ENCODE measurements at places on chromosomes 2 and 18.

GRCh38 chr2:48065096-48065495, 158.8 kb upstream of the FBXO11 start:
- no peak for DNase-seq

DNA sequence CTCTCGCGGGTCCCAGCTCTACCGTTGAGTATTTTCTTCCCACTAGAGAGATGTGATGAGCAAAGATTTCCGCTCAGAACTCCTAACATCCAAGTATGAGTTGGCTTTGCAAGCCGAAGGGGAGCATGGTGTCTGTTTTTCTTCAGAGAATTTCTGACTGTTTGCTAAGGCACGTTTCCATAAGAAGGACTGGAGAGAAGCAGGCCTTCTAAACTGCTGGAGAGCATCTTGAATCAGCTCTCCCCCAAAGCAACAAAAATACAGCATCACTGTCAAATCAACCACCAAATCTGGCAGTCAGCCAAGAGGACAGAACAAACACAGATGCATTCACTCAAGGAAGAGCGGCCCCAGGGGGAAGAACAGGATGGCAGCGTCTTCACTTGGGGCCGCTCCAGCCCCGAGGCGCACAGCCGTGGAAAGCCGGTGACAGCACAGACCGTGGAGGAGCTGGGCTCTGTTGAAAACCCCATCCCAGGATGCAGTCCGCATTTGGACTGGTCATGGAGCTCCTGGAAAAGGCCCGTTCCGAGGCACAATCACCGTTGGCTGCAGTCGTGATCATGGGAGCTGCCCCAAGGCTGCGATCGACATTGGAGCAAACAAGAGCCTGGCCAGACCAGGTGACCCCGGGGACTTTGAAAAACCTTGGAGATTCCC, 101.4 kb downstream of the NFATC1 start:
- no peak for DNase-seq

DNA sequence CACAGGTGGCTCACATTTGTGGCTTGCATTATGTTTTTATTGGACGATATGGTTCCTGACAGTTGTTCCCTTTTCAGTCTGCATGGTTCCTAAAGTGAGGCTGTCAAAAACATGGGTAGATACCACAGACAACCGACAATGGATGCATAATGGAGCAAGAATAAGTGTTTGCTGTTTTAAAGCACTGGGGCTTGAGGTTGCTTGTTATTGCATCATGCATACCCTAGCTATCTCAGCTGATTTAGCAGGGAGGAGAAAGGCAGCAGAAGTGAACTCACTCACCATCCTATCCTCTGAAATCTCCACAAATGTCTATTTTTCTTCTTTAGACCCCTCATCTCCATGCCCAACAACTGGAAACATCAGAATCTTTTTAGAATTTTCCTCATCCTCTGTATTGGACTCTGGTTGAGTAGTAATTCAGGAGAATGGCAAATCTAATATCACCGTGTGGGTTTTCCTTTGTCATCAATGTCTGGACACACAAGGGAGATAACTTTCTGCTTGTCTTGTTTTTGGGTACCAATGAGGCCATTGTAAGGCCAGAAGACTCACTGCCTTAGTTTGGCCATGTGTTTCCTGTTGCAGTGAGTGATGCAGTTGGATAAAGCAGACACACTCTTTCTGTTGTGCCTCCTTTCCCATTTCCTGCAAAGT, 46.7 kb downstream of the FBXO48 start:
- DNase-seq = no peak

GRCh38 chr2:62032096-62032495, 126.6 kb downstream of the COMMD1 start:
- no peak for DNase-seq

DNA sequence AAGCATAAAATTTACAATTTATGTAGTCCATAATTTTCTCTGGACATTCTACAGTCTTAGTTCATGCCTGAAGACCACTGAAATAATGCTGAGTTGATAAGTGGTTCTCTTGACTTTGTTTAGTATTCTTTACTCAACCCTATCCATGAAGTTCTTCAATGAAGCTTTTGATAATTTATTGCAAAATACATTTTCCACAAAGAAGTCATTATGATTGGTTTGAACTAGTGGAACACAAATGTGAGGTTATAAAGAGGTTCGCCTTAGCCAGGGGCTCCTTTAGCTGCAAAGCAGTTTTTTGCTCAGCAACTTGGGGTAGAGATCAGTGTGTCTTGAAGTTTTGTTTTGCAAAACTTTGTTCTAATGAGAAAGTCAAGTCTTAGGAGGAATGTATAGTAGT, 5.9 kb downstream of the BCL2L11 start:
- no peak for DNase-seq

- no peak for DNase-seq
These were observed 200.6 kb upstream of the SMAD2 start for GRCh38 chr18:48131042-48131441.

- DNase-seq = no peak
These were observed 84.7 kb upstream of the TMEM200C start for GRCh38 chr18:5979971-5980457.

- no peak for DNase-seq
These were observed 23.3 kb downstream of the PELI1 start for GRCh38 chr2:64120928-64121327.

DNA sequence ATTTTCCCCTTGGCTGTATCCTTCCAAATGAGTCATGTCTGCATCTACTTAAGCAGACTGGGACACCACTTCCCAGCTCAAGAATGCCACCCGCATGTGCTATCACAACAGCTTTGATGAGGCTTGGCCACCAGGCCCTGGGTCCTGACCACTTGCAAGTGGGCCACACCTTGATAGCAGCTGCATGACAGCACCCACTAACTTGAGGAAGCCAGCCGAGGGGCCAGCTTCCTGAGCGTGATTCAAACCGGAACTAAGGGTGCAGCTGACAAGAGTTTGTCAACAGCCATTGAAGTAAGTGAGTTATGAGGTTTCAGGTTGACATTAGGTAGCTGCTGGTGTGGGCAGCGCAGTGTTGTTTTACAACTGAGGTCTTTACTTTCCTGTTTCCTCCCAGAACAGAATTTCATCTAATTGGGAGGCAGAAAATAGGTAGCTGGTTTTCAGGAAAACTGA, 54.4 kb downstream of the EPHA4 start:
- peak; percentile 18 for DNase-seq

DNA sequence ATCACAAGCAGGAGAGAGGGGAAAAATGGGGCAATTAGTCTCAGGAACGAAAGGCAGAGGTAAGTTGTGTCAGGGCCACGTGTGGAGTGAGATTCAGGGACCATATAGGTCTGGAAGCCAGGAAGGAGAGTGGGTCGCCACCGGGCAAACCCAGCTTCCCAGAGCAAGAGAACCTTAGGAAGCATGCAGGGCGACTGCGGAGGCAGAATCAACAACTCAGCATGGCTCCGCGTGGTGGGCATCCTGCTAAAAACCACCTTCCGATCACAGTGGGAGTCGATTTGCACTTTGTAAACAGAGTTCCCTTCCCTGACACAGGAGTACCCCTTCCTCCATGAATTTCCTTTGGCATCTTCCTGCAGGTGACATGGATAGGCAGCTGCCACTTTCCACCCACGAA, 114.6 kb downstream of the TTC32 start:
- DNase-seq = no peak

GRCh38 chr18:76568731-76569130, 73.7 kb upstream of the ZNF516 start:
- no peak for DNase-seq

DNA sequence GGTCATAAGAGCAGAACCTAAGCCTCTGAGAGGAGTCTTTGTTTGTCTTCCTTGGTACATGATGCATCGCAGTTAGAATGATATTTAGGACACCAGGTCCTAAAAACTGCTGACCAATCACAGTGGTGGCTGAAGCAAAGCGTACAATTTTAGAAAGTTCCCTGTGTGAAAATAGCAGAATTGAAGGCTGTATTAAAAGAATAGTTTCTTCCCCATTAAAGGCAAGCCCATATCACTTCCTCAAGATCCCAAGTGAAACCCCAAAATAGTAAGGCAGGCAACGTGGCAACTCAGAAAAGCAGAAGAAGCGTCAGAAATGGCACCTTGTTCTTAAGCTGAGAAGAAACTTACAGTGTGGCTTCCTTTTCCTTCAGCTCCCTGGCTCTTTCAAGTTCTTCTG, 154.8 kb upstream of the PGAP1 start:
- no peak for DNase-seq

- DNase-seq = no peak
These were observed 61.0 kb downstream of the TBC1D8 start for GRCh38 chr2:101089942-101090799.

- DNase-seq = no peak
These were observed 335.1 kb upstream of the ZNF521 start for GRCh38 chr18:25686960-25687500.

- DNase-seq = no peak
These were observed 218.5 kb downstream of the TRIB2 start for GRCh38 chr2:12935222-12935621.

GRCh38 chr18:79525556-79526467, 130.1 kb downstream of the NFATC1 start:
- no peak for DNase-seq

GRCh38 chr2:146978577-146979555, 866.0 kb upstream of the ACVR2A start:
- no peak for DNase-seq

- peak; percentile 10 for DNase-seq
These were observed 1.3 kb upstream of the LYPD6 start for GRCh38 chr2:149329068-149329467.

DNA sequence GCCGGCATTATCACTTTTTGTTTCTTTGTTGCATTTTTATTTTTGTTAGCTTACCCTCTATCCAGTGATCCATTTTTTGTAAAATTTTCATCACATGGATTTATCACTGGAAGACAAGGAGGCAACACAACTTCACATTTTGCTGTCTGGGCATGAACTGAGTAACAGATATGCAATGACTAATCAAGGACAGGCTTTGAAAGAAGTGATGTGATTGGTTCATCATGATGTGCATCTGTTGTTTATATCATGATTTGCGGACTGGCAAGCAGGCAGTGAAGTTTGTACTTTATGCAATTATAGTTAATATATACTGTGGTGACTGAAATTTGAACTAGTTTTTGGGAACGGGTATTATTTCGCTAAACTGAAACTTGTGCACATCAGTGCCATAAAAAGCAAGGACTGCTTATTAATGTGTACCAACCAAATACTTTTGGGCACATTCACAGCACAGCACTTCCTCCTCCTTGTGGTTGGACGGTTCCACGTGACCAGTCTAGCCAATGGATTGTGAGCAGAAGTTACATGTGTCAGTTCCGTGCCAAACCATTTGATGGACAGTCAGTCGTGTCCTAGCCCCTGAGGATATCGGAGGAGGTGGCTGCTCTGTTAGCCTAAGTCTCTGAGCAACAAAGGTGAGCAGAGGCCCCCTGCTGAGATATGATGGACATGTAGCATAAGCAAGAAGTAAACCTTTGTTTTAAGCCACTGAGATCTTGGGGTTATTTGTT, 201.4 kb upstream of the SIX2 start:
- no peak for DNase-seq

GRCh38 chr18:4831791-4832375, 365.2 kb downstream of the AKAIN1 start:
- DNase-seq = no peak

- DNase-seq = no peak
These were observed 137.6 kb upstream of the FN1 start for GRCh38 chr2:215573496-215573895.

GRCh38 chr2:7428454-7429204, 511.4 kb downstream of the RNF144A start:
- DNase-seq = no peak

- DNase-seq = no peak
These were observed 234.3 kb downstream of the CDCA7 start for GRCh38 chr2:173588931-173589369.

DNA sequence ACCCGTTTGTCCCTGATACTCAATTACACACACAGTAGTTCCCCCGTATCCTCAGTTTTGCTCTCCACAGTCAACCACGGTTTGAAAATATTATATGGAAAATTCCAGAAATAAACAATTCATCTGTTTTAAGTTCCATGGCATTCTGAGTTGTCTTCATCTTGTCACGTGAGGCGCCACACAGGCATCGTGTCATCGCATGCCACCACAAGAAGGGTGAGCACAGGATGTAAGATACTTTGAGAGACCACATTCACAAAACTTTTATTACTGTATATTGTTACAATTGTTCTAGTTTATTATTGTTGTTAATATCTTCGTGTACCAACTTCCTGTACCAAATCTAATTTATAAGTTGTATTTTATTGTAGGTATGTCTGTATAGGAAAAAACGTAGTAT, 17.7 kb downstream of the ADNP2 start:
- DNase-seq = no peak

- DNase-seq = no peak
These were observed 80.9 kb downstream of the LYPD6B start for GRCh38 chr2:149119368-149119767.

- no peak for DNase-seq
These were observed 227.6 kb upstream of the PARD3B start for GRCh38 chr2:204317640-204318039.

DNA sequence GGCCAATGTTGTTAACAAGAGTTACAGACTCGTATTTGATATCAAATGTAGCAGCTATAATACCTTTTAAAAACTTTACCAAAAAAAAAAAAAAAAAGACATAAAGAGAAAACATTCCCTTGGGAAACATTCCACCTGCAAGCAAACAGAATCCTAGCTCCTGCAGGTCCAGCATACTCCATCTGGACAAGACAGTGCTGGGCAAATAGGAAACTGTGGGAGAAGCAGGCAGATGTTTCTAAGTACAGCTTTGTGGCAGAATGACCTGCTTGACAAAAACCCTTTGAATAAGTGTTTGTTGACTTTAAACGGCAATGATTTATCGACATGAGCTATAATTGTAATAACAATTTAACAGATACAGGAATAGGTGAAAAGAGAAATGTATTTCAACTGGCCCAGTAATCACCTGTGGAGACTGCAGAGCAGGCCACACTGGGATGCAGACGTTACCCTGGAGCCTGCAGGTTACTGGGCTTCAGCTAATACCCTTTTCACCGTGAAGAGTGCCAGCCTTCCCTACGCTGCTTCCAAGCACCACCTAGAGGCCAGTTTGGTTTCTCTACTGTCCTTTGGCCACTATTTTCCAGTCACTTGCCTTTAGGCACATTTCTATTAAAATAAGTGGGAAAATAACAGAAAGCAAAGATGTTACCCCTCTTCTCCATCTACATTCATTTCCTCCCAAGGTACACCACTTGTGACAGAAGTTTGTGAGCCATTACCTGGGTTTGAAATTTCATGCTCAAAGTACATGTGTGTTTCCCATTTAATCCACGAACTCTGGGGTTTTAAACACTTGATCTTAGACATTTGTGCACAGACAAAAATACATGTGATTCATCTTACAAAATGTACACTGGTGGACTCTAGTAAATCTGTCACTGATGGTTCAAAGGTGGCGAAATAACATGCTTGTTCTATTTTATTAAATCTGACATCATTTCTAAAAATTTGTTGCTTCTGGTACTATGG, 96.9 kb upstream of the ZNF397 start:
- DNase-seq = no peak

All from GM19239 (cell line).